T-helper 22 cell (primary cell): ENCODE measurements at places on chromosomes 12 and 14.

- no peak for DNase-seq
These were observed 29.7 kb upstream of the INSM2 start for GRCh38 chr14:35504260-35504659.

- peak; percentile 95 for DNase-seq
These were observed 11.7 kb upstream of the IRF2BPL start for GRCh38 chr14:77040059-77040740.

DNA sequence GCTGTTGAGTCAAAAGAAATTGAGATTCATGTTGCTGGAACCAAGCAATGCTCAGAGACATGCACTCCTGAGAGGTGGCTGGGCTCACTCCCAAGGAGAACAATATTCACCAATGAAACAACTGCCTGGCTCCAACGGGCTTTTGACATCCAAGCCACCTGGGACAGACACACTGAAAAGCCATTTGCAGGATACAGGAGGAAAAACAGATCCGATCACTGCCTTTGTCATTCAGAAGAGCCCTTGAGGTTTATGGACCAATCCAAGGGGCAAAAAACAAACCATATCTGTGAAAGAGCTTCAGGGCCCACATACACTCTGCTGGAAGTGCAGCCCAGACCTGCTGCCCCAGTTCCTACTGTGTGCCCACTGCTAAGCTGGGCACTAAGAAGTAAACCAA lies 277.5 kb downstream of the NUAK1 start:
- no peak for DNase-seq

DNA sequence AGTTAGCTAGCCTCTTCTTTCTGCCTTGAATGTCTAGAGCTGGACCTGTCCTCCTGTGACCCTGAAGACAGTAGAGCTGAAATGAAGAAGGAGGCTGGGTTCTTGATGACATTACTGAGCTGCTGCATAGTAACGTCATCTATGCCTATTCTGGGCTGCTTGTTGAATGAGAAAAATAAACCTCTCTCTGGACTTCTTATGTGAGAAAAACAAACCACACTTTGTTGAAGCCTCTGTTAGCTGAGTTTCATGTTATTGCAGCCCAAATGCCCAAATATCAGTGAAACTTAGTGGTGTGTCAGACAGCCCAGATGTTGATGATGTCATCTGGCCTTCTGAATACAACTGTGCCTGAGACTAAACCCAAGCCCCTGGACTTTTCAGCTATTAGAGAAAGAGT lies 67.0 kb upstream of the MAX start:
- no peak for DNase-seq

DNA sequence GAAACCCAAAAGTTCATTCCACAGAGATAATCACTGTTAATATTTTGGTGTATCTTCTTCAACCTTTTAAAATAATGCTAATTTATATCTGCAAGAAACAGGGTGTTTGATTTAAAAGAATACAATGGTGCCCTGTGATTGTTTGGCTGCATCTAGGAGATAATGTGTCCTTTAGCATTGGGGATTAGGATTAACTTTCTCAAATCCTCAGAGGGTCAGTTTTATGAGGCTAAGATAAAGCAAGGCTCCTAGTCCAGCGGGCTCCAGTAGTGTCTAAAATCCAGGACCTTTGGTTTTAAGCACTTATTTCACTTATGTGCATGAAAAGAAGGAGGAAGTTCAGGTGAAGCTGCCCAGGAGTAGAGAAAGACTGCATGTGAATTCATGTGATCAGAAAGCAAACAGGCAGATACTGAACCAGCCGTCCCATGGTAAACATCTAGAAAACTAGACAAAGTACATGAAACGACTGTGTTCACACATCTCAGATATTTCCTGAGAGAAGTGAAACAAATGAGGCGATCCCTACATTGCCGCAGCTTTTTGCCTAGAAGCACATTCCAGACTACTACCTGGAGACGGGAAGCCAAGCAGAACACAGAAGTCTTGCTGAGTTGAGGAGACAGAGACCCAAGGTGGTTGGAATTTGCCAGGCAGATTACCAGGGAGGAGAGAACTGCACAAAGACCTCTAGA lies 129.1 kb upstream of the MAX start:
- DNase-seq: no peak

DNA sequence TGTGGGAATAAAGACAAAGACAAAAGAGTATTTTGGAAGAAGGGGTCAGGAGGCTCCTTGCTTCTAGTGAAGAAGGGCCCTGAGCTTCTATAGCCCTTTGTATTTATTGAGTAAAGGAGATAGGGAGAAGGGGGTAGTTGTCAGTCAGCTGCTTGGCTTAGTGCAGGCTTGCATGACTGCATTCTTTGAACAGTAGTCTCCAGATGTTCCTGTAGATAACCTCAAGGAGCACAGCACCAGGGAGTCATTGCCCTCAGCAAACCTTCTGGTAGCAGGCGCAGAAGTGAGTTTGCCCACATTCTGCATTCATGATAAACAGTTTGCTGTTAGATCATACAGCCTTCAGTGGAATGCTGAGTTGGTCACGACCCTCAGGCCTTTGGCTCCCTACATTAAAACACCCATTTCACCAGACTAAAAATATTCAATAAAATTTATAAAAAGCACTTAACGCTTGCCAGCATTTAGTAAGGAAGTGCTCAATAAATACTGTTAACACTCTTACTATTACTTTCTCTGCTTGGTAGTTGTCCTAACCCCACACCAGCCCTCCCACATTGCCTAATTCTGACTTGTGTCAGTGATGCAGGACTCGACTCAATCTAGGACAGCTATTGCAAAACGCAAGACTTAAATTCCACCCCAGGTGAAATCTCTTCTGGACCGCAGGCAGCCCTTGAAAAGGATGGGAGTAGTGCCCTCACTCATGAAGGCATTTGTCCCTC lies 3.0 kb upstream of the DHRS4 start:
- DNase-seq: no peak
